Brain microvascular endothelial cell (primary cell): ENCODE measurements at places on chromosomes 7 and 10.

DNA sequence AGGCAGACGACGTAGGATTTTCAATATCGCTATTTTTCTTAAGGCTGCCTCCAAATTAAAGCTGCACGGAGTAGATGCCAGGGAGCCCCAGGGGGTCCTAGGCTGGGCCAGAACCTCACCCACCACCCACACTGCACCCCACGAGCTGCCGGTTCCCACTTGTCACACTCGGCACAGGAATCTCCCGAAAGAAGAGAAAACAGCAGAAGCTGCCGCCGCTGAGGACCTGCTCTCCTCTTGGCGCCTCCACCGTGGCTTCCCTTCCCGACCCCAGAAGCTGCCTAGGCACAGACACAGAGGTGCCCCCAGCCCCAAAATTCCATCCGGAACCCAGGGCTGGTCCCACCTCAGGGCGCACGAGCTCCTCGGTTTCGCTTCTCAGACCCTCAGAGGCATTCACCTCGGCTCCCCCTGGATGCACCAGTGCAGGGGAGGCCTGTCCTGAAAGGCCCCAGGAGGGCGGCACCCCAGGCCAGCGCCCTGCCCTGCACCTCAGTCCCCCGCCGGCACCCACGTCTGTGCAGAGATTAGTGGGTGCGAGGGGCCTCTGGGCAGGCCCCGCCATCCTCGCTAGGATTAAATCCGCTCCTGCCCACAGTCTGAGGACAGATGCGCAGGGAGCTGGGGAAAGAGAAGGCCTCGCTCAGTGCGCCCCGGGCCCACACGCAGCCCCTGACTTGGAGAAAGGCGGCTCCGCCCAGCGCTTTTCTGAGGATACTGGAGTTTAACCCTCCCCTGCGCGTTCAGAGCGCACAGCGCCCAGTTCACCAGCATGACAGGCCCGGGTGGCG, 99.2 kb downstream of the PTPRN2 start:
- DNase-seq: no peak

GRCh38 chr10:125495386-125495785, 187.6 kb downstream of the TEX36 start:
- no peak for DNase-seq

- peak; percentile 93 for DNase-seq
Measured at GRCh38 chr7:12431886-12432556, 28.4 kb upstream of the VWDE start.

GRCh38 chr7:100791881-100792666, 35.2 kb downstream of the EPHB4 start:
- DNase-seq: no peak

DNA sequence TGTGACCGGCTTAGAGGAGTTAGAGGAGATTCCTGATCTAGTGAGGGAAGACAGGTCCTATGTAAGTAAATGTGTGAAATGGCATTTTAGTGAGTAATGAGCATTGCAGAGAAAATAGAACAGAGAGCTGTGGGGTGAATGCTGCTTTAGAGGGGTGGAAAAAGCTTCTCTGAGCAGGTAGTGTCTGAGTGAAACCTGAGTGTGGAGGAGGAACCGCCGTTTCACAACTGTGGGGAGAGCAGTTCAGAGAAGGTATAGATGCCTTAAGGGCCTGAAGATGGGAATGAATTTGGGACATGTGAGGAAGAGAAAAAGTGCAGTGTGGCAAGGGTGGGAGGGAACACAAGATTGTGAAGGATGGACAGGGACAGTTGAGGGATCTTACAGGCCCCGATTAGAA, 21.6 kb downstream of the FBH1 start:
- no peak for DNase-seq

DNA sequence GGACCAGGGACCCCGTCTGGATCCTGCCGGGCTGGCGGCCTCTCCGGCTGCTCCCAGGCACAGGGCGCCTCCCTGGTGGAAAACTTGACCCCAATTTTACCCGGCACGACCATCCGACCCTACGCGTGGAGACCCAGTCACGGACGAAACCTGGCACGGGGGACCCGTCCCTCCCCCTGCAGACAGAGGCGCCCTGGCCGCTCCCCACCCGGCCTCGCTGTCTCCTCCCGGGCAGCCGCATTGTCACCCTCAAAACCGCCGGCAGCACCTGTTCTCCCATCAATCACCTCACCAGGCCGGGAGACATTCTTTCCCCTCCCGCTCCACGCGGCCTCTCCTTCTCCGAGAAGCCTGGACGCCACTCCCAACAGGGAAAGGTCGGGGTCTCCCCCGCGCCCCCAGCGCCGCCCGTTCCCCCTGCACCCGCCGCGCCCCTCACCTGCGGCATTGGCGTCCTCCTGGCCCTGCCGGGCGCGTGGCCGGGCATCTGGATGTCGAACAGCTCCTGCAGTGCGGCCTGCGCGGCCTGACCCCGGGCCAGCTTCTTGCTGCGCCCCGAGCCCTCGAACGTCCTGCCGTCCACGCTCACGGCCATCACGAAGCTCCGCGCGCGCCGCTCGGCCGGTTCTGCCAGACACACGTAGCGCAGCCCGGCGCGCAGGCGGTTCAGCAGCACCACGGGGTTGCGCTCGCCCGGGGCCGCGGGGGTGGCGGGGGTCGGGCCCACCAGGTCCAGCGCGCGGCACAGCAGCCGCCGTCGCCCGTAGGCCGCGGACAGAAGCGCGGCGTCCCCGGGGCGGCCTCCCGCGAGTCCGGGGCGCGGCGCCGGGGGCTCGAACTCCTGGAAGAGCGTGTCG, 306.6 kb downstream of the WDR37 start:
- no peak for DNase-seq

GRCh38 chr7:116738378-116738777, 66.4 kb downstream of the MET start:
- DNase-seq: no peak

GRCh38 chr10:104824380-104825006, 183.4 kb downstream of the SORCS3 start:
- DNase-seq: peak; percentile 16

DNA sequence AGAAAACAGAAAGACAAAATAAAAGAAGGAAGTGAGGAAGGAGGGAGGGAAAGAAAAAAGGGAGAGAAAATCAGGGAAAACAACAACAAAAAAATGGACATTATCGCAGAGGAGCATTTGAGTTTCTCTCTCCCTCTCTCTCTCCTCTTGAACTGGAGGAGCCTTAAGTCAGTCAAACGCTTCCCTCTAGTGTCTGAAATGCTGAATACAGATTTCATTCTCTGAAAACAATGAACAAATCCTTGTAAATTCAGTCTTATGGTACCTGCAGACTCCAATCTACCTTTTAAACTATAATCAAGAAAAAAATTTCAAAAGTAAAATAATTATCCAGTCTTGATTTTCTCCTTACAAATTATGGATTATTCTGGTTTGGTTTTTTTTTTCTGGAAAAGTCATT, 89.2 kb upstream of the PFKP start:
- no peak for DNase-seq

GRCh38 chr10:79241629-79241989, 105.7 kb upstream of the PPIF start:
- DNase-seq: no peak

GRCh38 chr7:130288829-130289228, 4.1 kb upstream of the CPA4 start:
- no peak for DNase-seq

- no peak for DNase-seq
Measured at GRCh38 chr7:152121432-152121831, 96.0 kb downstream of the GALNT11 start.

- DNase-seq: no peak
Measured at GRCh38 chr7:42012786-42013360, 224.1 kb downstream of the GLI3 start.

DNA sequence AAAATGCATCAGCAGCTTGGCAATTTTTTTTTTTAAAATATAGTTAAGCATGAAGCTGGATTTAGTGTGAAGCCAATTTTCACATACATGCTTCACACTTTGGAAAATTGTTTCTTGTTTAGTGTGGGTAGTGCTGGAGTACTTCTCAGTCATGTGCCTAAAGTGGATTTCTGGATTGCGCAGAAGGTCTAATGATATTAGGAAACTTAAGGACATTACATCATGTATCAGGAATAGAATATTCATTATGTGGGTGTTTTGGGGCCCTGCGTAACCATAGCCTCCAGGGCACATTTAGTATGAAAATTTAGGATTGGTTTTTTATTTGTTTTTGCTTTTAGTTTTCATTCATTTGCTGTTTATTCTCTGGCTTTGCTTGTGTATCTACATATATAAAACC, 28.8 kb upstream of the BNIP3 start:
- no peak for DNase-seq

DNA sequence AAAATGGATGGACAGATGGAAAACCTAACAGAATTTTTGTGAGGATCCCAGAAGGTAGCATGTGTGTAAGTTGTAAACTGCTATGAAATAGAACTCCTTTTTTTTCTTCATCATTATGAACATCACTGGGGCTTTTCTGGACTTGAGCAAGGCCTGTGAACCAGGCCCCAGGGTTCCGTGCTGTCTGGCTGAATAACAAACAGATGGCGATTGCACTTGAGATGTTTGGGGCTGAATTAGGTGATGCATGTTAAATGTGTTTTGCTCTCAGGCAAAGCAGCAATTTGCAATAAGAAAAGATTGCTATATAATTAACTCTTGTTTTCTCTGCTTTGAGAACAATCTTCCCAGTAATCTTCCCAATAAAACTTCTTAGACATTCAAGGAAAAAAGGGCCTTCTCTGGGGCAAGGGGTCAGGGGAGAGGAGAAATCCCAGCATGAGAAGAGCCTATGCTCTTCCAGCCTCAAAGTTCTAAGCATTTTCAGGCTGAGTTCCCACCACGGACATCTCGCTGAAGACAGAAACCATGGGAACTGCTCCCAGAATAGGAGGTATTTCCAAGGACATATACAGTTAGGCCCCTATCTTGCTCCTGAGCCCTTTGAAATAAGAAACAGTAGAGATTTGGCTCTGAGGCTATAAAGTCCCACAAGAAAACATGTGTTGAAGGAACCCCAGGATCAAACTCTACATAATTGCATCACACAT, 98.7 kb downstream of the ITIH5 start:
- DNase-seq: no peak

DNA sequence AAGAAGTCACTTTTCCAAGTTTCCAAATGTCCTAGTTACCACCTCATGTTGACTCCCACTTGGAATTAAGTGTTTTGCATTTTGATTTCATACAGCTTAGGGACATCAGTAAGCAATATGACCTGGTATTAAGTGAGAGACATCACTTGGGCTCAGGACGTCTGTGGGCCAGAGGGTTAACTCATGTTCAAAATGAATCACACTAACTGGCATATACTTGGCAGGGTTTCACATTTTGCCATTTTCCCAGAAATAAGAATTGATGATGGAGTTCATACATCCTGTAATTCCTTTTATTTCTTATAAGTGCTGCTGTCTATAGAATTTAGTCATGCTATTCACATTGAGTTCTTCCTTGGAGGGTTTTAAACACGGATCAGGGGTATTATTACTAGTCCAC, 516.5 kb downstream of the PHTF2 start:
- no peak for DNase-seq
